Caki2 (cell line): ENCODE measurements at places on chromosomes 13 and 19. TPM values are rescaled to one million over a fixed set of nuclear protein-coding genes. Genes with fewer than 3 reads are reported as not detected.

- peak; percentile 95 for DNase-seq
These were observed 220.9 kb downstream of the FOXO1 start for GRCh38 chr13:40445557-40445990.

- DNase-seq = peak; percentile 99
These were observed at the start of the genes LIG1 and ZSWIM9 for GRCh38 chr19:48169939-48170803. LIG1 (minus strand) TSS chr19:48170344; CDS start chr19:48165566, 4,778 bp downstream. ZSWIM9 (plus strand) TSS chr19:48170680; CDS start chr19:48171803, 1,123 bp downstream.

- DNase-seq = no peak
These were observed 1981.0 kb upstream of the PRR20A start for GRCh38 chr13:55159765-55160164.

The PEAK3 gene
- not detected in 2 replicates for total RNA-seq

- DNase-seq = no peak
These were observed 79.4 kb upstream of the NBEA start for GRCh38 chr13:34862716-34863115.

GRCh38 chr19:2327773-2328400 is 499 bp downstream of the LSM7 start:
- DNase-seq = peak; percentile 67

GRCh38 chr13:102580552-102581169 is 16.1 kb upstream of the TPP2 start:
- peak; percentile 14 for DNase-seq

DNA sequence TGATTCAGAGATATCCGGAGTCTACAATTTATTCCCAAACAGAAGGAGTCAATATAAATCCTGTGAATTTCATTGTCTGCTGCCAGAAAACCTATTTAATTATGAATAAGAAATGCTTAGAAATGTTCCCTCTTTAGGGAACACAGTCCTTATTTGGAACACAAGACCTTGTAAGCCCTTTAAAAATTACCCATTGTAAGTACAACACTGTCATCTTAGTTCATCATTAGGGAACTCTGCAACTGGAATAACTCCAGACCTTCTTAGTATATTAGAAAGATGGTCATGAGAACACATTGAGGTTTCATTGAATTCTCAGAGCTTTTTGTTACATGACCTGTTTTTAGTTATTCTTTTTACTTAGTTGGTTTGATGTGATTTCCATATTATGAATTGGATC is 548.5 kb upstream of the KLF12 start:
- DNase-seq = no peak

The SLC25A41 gene
- not detected in 2 replicates for total RNA-seq

GRCh38 chr13:94239135-94239534 is 240.3 kb downstream of the DCT start:
- DNase-seq = no peak

DNA sequence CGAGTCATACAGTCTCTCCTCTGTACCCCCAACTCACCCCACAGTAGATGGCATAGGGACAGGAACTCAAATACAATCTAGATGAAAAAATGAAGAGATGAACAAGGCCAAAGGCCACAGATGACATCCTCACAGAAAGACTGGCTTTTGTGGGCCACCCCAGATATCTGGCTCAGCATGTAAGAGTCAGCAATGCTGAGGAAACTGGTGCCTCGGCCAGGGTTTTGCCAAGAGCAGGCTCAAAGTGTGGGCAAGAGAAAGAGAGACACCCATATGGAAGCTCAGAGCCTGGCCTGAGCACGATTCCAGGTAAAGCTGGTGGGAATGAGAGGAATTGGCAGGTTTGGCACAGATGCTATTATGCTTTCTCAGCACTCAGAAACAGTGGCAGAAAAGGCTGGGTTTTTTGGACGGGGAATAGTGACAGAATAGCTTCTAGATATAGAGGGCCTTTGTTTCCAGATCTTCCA is 460.6 kb downstream of the FOXO1 start:
- no peak for DNase-seq
